ENCODE measurements at places on chromosomes 7 and 10.

- DNase-seq: no peak
These were observed 34.0 kb upstream of the CNPY1 start for GRCh38 chr7:155580367-155580766.

- DNase-seq: peak; percentile 31
These were observed 19.6 kb upstream of the SMNDC1 start for GRCh38 chr10:110324201-110324804.

GRCh38 chr10:62196528-62196927 lies 72.1 kb downstream of the RTKN2 start:
- DNase-seq: no peak

DNA sequence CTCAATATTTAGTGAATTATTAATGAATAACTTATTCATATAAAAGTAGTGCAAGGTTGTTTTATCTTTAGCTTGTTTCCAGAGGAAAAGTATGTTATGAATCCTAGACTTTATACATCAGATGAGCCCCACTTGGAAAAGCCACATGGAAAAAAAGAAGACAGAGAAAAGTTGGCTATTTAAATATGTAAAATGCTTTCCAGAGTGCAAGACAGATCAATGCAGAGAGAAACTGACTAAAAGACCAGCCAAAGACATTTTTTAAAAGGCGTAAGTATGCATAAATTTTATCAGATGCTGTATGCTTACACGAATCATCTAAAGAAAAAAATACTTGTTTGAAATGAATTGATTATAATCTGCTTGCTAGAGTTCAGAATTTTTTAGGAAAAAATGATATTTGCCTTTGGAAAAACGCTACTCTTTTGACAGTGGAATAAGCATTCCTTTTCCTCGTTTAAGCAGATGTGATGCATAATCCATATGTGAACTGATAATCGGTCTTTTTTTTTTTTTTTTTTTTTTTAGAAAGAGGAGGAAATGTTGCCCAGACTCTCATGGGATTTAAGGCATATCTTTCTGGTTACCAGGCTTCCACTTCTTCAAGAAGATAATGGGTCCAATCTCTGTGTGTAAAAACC lies 70.7 kb downstream of the RELN start:
- no peak for DNase-seq

DNA sequence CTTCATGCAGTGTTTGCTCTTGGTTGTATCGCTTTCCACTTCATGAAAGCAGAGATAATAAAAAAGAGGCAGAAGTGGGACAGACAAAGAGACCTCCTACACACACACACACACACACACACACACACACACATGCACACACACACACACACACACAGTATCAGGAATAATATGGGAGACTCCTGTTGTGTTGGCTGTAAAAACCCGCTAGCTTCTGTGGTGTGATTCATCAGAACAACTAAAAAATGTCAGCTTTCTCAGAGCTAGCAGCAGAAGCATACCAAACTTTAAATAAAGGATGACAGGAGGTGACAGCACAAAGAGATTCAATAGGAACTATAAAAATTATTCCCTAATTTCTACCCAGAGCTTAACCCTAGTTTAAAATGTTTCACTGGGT lies 148.2 kb upstream of the LRRTM3 start:
- no peak for DNase-seq

DNA sequence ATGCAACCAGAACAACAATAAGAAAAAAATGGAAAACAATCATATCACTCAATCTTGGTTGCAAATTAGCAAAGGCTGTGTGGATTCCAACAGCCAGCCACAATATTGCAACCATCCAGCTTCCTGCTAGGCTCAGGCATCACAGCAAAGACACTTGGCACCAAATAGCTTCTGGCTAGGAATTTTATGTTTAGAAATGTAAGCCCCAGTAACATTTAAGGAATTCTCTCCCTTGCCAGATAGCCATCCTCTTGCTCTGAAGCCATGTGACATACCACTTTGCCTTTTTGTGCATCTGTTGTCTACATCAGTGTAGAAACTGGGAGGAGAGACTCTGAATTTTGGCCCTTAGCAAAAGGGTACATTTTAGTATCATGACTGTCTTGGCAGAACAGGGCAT lies 22.2 kb downstream of the MKX start:
- DNase-seq: no peak

DNA sequence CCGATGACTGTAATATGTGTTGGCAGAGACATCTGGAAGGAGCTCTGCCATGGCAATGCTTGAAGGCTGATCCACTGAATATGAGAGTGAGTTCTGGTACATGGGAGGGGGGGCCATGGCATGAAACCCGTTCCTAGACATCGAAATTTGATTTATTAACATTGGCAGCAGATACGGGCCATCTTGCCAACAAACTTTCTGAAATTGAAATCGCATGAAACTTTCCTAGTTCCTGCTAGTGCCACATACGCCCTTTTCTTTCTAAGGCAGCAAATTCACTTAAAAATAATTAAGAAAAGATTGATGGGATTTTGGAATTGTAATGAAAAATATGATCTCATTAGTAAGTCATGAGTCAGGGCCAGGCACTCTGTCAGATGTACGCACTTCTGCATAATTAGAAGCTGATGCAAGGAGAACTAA lies 91.8 kb upstream of the KMT2C start:
- DNase-seq: no peak

DNA sequence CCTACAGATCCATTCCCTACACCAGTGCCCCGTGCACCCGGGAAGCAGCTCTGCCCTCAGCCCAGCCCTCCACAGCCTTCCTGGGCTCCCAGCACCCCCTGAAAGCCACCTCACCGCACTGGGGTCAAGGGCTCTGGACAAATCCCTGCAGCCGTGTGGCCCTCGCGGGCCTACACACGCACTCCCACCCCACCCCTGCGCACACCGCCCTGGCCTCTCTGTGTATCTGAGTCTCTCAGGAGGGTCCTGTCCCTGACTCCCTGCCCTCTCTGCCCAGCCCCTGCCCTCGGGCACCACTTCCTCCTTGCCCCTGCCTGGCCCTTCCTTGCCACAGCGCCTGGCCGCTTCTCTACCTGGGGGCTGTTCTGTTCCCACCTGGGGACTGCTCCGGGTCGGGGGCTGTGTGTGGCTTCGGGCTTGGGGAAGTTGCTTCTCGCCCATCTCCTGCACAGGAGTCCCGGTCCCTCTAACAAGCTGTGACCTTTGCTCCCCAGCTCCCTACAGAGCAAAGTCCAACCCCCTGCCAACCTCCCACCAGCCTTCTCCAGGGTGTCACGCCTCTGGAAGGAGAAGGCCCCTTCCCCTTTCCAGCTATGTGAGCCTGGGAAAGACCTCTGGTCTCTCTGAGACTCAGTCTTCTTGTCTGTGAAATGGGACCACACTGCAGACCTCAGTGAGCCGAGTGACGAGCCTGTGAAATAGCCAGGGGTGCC lies 1.5 kb downstream of the TMEM184A start:
- DNase-seq: no peak

DNA sequence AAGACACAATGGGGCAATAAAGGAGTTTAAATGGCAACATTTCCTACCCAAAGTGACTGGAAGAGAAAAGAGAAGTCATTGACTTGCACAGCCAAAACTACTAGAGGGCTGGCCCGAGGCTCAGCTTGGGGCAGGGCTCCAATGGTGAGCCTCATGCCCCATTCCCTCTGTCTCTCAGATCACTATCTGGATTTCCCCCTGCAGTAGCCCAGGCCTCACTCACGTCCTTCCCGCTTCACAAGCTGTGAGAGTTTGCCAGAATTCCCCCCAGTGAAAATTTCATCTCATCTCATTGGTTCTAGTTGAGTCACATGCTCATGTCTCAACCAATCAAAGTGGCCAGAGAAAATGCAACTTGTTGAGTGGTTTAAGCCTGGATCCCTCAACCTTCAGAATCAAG lies 181.3 kb downstream of the WDR11 start:
- DNase-seq: no peak

GRCh38 chr10:114172216-114172615 lies 1.8 kb downstream of the CCDC186 start:
- DNase-seq: peak; percentile 35

GRCh38 chr10:61903221-61903927 lies 1.9 kb downstream of the ARID5B start:
- DNase-seq: peak; percentile 69

- DNase-seq: no peak
These were observed 46.4 kb downstream of the CASD1 start for GRCh38 chr7:94556028-94556427.

DNA sequence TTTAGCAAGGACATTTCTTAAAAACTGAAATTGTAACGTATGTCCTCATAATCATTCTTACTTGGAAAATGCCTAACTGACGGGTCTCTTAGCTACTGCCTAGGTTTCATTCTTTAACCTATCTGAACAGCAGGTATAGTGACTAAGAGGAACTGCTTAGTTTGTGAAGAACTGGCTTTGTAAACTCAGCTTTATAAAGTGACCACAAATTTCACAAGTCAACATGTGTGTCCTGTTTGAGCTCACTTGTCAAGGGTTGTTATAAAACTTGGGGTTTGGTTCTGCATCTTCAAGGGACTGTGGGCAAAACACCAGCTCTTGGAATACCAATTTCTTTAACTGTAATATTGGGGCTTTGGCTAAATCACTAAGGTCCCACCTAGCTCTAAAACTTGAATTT lies 32.2 kb downstream of the MRPS33 start:
- DNase-seq: no peak

GRCh38 chr10:127744956-127745355 lies 8.0 kb downstream of the FOXI2 start:
- DNase-seq: no peak

- DNase-seq: peak; percentile 92
These were observed 7.1 kb downstream of the BAG3 start for GRCh38 chr10:119658274-119658673.

- DNase-seq: no peak
These were observed 3.2 kb downstream of the TSPAN33 start for GRCh38 chr7:129147731-129148130.

DNA sequence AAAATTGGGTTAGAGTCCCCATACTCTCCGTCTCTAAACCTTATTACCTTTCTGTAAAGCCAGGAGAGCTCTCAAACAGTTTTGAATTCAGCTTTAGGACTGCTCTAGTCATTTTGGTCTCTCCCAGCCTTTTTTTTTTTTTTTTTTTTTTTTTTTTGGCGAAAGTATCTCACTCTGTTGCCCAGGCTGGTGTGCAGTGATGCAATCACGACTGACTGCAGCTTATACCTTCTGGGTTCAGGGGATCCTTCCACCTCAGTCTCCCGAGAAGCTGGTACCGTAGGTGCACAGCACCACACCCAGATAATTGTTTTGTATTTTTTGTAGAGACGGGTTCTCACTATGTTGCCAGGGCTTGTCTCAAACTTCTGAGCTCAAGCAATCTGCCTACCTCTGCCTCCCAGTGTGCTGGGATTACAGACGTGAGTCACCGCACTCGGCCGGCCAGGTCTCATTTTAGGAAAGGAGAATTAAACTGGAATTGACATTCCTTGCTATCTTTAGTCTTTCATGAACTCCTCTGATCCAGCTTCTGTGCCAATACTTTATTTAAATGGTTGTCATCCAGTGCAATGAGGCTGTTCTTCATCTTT lies 31.4 kb upstream of the RSU1 start:
- DNase-seq: no peak

DNA sequence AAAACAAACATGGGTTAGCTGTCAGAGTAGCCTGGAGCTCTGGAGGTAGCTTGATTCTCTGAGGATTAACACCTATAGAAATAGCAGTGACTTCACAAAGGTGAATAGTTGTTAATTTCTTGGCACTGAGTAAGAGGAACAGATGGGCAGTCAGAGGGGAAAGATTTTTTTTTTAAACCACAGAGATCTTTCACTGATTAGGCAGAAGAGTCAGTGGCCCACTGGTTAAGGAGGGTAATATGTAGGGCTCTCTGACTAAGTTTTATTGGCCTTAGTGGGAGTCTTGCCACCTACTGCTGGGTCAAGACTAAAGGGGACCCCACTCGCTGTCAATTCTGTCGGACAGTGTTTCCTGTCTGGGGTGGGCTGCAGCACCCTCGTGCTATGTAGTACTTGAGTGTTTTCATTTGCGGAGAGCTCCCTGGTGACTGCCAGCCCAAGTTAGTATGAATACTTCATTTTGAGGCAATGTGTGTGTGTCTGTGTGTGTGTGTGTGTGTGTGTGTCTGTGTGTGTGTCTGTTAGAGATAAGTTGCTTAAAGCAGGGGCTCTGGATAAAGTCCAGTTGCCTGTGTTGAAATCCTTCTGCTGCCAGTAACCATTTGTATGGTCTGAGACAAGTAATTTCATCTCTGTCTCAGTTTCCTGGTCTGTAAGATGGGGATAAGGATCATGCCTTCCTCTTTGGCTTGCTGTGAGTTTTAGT lies 145.2 kb downstream of the ARID5B start:
- DNase-seq: peak; percentile 63
